Cortex of kidney (tissue), 1 donor: ENCODE measurements at places on chromosomes 11 and 22.

DNA sequence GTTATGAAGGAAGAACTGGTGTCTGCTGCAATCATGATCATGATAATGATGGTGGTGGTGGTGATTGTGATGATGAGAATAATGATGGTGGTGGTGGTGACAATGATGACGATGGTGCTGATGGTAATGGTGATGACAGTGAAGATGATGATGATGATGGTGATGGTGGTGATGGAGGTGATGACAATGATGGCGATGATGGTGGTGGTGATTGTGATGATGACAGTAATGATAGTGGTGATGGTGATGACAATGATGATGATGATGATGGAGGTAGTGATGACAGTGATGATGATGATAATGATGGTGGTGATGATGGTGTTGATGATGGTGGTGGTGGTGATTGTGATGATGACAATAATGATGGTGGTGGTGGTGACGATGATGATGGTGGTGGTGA is 52.8 kb upstream of the ANO1 start:
- DNase-seq = no peak

DNA sequence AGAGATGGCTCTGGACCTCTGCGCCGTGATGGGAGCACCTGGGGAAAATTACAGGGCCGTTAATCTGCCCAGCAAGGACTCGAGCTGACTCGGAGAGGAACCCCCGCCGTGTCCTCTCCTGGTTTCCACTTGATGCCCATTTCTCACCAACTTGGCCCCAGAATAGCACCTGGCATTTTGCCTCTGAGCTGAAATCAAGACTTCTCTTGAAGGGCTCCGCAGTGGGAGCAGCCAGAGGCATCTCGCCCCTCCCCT is 19.0 kb upstream of the CABP7 start:
- no peak for DNase-seq

DNA sequence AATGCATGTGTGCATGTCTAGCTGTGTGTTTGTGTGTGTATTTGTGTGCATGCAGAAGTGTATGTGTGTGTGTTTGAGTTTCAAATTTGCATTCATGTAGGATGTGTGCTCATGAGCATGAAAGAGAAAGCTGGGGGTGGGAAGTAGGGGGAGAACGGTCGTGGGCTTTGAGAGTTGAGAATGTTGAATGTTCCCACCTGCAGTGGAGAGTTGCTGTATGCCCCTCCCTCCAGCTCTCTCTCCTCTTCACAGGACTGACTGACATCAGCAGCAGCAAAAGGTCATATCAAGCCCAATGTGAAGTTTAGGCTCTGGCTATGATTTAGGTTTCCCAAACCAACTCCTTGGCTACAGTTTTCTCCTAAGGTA is 63.8 kb upstream of the RRAS2 start:
- DNase-seq = no peak

DNA sequence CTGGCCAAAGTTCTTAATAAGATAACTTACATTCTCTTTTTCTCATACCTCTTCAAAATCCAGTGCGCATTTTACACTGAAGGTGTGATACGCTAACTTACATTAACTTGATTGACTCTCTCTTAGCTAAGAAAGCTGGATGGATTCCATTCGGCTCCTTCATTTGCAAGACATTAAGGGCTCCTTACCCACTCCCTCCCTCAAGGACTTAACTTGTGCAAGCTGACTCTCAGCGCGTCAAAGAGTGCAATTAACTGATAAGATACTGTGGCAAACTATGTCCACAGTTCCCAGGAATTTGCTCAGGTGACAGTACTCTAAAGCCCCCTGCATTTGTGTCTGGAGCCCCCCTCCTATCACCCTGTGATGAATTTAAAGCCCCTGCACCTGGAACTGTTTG is 6.4 kb upstream of the RFPL1 start:
- DNase-seq = no peak

DNA sequence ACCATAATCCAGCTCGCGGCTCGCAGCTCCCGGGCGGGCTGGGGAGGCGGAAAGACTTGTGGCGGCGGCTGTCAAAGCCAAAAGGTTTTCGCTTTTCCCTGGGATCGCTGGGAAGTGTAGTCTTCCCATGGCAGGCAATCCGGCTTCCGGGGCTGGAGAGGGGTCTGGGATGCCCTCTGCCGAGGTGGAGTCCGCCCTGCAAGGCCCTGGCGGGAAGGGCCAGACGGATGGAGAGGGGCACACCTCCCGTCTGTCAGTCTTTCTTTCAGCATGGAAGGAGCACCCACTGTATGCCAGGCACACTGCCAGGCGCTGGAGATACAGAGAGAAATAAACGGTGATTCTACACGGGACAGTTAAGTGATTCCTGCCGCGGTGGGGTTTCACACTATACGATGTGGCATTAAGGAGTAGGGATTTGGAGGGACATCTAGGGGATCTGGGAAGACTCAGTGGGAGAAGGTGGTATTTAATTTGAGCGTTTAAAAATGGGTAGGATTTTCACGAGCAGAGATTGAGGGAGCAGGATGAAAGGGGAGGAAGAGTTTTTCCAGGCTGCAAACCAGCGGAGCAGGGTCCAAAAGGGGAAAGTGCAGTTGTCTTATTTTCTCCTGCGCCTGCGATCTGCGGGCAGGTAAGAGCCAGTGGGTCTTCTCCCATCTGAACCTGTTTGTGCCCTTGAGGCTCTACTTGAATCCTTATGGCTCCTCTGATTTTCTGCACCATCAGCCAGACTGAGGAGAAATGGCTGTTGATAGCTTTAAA is at the start of gene BACE1:
Gene BACE1, minus strand, starts transcription at position 60 of the 765 bp plus-strand sequence. CDS start 461 bp downstream, outside the sequence.
- DNase-seq = no peak

DNA sequence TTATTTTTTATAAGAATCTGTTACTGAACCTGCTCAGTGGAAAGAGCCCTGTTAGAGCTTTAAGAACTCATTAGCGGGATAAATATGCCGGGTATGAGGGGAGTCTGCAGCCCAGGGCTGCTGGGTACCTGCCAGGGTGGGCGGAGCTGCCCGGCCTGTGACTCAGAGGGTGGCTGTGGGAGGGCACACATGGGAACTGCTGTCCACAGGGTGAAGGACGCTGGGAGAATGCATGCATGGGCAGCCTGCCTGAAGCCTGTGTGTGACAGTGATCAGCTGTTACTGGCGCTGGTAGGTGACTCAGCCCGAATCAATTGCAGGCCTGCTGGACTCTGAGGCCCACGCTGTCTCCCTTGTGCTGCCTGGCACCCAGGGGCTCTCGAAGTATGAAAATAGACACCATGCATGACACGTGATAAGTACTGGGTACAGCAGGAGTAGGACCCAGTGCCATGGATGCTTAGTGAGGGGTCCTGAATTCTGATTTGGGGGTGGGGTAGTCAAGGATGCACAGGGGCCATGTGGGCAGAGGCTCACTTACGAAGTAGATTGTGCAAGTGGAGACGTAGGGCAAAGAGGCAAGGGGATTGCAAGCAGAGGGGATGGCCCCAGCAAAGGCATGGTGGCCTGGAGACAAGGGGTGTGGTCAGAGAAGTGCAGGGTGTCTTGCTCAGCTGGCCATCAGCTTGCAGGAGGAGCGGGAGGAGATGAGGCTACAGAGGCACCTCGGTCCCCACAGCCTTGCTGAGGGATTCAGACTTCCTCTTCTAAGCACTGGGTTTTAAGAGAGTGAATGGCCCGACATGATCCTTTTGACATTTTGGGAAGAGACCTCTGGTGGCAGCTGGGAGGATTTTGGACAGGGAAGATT is 36.5 kb downstream of the GRIK4 start:
- no peak for DNase-seq

- DNase-seq = no peak
Measured at GRCh38 chr11:62030071-62030684, 62.7 kb upstream of the FTH1 start.

DNA sequence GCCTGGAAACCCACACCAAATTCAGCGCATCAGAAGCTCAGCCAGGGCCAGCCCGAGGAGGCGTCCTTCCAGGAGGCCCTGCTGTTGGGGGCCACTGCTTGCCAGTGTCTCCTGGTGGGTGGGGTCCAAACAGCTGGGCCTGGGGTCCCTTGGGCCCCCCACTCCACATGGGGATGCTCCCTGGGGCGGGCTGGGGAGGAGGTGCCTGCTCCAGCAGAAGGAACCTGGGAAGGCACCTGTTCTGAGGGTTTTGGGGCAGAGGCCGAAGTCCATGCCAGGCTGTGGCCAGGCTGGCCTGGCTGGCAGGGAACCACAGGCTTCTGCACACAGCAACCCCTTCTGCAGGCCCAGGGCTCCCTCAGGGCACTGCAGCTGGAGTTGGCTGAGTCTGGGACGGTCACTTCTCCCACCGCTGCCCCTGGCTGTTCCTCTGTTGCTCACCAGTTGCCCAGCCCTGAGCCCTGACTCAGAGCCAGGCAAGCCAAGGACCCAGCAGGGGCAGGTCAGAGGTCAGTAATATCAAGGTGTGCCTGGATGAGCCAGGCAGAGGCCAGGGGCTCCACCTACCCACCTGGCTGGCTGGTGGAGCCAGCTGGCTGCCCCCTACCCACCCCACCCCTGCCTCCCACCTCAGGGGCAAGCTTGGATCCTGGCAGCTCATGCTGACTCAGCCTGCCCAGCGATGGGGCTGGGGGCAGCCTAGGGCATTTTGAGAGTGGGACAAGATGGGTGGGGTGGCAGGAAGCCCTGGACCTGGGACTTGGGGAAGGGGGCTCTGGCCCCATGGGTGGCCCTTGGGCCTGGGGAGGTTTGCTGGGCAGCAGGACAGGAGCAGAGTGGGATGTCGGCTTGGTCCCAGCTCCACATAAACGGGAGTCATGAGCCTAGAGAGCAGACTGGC is 12.0 kb upstream of the PHLDA2 start:
- DNase-seq = no peak

DNA sequence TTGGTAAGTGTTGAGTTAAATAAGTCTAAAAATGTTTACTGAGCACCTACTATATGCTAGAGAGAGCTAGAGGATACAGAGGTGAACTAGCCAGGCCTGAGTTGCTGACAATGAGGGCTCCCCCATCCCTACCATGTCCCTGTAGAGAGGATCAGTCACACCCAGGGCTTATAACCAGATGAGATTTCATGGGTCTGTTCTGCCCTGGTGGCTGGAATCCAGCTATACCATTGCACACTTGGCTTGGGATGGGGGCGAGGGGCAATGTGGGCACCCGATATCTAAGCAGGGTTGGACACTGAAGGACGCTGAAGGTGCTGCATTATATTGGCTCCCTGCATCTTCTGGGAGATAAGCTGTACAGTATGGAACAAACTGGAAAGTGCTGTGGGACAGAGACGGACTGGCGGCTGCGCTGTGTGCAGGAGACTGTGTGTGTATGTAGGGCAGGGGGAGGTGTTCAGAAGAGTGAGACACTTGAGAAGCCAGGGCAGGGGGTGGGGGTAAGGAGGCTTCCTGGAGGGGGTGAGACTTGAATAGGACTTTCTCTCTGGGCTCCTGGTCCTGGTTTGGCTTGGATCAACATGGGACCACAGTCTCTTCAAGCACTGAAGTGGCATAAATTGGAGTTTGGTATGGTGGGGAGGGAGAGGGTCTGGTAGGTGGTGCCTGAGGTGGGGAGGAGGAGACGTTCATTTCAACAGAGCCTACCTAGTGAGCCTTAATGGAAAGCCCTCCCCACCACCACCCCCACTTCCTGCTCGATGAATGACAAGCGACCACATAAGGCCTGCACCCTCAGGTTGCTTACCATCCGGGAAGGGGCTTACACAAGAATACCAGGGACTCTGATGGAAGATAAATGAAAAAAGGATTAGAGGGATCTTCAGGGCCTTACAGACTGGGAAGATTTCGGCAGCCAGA is 1.8 kb downstream of the CD82 start:
- DNase-seq = no peak

DNA sequence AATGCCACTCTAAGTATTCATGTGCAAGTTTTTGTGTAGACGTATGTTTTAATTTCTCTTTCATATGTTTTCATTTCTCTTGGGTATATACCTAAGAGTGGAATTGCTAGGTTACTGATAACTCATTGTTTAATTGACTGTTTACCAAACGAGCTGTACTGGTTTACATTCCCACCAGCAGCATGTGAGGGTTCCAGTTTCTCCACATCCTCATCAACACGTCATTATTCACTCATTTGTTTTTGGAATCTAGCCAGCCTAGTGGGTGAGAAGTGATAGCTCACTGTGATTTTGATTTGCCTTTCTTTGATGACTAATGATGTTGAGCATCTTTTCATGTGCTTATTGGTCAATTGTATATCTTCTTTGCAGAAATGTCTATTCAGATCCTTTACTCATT is 4.0 kb downstream of the ANKRD13D start:
- DNase-seq = no peak

- no peak for DNase-seq
Measured at GRCh38 chr11:121892131-121892681, 223.8 kb downstream of the BLID start.

DNA sequence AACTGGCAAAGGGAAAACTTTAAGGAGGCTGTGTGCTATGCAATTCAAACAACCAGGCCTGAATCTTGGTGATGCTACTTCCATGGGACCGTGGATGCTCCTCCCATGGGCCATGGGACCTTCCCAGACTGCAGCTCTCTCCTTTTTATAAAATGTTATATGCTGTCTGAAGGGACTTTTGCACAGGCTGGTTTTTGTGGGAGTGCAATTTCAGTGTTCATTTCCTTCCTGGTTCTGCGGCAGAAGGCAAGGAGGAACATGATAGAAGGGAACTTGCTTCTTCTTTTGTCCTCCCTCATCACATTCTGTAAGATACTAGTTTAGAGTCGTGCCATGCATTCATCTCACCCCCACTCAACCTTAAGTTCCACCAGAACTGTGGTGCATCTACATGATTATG is 68.9 kb downstream of the C11orf58 start:
- no peak for DNase-seq

DNA sequence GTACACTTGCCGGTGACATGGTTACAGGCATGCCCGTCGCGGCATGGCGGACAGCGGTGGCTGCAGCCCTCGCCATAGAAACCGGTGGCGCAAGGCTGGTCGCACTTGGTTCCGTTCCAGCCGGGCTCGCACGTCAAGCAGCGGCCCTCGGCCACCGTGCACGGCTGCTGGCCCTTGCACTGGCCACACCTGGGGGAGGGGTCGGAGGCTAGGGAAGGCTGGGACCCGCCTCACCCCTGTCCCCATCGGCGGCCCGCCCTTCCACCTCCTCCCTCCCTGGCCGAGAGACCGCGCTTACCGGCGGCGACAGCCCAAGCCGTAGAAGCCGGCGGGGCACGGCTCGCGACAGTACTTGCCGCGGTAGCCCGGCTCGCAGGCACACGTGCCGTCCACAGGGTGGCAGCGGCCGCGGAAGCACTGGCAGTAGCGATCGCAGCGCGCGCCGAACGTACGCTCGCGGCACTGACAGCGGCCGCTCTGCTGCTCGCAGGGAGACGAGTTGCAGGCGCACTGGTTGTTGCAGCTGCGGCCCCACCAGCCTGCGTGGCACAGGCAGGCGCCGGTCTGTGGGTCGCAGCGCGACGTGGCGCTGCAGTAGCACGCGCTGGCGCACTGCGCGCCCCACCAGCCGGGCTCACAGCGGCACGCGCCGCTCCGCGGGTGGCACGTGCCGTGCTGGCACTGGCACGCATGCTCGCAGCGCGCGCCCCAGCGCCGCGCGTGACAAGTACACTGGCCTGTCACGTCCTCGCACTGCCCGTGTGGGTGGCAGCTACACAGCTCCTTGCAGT is 6.7 kb downstream of the SCARF2 start:
- no peak for DNase-seq

DNA sequence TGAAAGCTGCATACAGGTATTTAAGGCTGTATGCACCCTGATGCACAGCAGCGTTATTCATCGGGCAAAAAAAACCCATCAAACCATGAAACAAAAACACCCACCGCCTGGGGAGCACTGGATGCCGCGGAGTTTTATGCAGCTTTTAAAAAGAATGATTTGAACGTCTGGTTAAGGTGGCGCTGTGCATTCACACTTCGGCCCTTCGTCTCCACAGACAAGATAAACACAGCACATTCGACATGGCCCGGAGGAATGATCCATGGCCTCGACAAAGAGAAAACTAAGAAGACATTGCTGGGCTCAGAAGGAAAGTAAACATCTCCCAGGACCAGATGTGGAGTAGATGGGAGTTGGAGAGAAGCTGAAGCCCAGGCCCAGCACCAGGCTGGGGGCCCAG is 40.8 kb upstream of the GAL start:
- no peak for DNase-seq
